ENCODE measurements at places on chromosomes 11 and 22. TPM values are rescaled to one million over a fixed set of nuclear protein-coding genes. Genes with fewer than 3 reads are reported as not detected.

GRCh38 chr11:115067900-115068530, 389.7 kb downstream of the NXPE2 start:
- no peak for DNase-seq

DNA sequence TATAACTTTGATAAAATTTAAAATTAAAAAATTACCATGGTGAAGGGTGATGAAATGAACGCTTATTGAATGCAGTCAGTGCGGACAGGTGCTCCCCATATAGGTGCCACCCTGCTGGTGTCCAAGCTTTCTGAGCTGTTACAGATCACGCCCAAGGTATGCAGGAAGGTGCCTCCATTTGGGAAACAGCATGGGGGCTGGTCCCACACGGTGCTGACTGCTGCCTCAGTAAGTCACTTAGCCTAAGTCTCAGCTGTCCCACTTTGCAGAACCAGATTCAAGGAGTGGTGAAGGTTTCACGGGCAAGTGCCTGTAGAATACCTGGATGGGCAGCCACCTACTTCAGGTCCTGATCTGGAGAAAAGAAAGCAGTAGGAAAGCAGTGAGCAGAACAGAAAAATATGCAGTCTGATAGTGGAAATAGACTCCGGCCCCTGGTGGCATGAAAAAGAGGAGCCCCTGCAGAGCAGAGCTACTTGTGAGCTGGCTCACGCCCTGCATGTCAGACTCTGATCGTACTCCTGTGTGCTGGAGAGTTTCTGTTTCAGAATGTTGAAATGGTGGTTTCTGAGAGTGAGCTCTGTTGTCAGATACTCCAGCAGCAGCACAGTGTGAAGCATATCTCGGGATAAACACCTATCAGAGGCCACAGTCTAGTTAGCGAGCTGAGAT, 33.2 kb downstream of the ADORA2A start:
- no peak for DNase-seq

GRCh38 chr11:132123449-132123848, 753.0 kb downstream of the NTM start:
- DNase-seq, result no peak

- no peak for DNase-seq
These were observed 20.6 kb downstream of the APOBEC3H start for GRCh38 chr22:39117585-39118191.

- DNase-seq, result no peak
These were observed 1021.4 kb upstream of the TENM4 start for GRCh38 chr11:80462211-80462610.

DNA sequence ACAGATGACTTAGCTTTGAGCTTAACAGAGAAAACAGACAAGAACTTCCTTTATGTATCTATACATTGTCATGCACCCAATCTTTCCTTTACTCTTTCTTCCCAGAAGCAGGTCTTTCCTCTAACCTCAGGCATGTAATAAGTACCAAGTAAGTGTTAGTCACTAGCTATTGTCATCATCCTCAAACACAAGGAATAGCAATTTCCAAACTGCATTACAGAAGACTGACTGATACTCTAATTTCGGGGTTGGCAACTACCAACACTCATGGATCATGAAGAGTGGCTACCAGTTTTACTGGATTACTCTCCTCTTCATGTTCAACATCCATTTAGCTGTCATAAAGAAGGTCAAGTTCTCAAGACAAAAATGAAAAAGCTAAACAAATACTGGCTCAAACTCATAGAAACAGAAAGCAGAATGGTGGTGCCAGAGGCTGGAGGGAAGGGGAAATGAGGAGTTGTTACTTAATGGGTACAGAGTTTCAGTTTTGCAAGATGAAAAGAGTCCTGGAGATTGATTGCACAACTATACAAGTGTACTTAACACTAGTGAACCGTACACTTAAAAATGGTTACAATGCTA, 111.6 kb downstream of the SIK3 start:
- no peak for DNase-seq

GRCh38 chr11:15937601-15938120, 418.7 kb downstream of the SOX6 start:
- DNase-seq, result no peak

- DNase-seq, result no peak
These were observed at the start of gene MMP7 for GRCh38 chr11:102530558-102530957. TSS of gene MMP7 (minus strand) at chr11:102530747. CDS start at chr11:102530700, 47 bp downstream.

DNA sequence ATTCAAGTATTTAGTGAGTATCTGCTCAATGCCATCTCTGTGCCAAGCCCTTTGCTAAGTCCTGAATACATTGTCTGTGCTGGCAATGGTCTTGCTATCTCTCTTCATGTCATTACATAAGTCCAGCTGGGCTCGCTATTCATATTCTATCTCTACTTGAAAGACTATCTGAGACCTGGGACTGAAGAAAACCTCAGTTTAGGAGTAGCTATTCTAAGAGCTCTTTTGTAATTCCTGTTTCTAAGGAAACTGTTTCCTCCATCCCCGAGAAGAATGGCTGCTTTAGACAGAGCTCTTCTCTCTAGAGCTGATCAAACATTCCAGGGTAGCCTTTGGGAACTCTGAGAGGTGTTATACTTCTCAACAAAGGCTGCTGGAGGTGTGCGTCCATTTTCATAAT, 33.0 kb downstream of the SLC17A6 start:
- no peak for DNase-seq

GRCh38 chr22:42946546-42947198, 68.3 kb downstream of the PACSIN2 start:
- no peak for DNase-seq

DNA sequence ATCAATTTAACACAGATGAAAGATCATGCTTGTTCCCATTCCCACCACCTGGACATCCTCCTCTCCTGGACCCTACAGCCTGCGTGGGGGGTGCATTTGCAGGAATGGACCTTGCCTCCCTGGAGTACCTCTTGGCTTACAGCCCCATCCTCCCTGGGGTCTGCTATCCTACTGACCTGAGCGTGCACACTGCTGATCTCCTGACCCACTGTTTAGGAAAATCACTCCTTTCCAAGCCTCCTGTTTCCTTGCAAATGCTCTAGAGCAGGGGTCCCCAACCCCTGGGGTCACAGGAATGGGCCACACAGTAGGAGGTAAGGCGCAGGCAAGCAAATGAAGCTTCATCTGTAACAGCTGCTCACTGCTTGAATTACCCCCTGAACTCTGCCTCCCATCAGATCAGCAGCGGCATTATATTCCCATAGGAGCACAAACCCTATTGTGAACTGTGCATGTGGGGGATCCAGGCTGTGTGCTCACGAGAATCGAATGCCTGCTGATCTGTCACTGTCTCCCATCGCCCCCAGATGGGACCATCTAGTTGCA, 88.2 kb upstream of the SEPTIN5 start:
- DNase-seq, result no peak

DNA sequence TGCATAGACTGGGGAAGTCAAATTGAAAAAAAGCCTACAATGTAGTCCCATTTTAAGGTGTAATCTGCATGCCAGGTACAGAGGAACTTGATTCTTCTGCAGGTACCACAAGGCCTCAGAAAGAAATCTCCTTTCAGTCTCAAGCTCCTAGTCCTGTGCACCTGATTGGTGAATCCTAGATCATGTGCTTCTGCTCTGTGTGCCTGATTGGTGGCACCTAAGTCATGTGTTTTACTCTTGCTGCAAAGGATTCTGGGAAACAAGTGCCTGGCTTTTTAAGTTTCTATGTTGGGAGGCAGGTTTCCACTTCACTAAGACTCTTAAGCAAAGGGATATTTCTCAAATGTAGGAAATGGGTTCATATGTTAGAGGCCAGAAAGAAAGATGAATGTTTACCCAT, 29.1 kb downstream of the INSC start:
- DNase-seq, result no peak

Gene ACR
- not detected for total RNA-seq
